ENCODE measurements at places on chromosomes 3 and 15.

GRCh38 chr3:70979983-70980645 lies 603.4 kb downstream of the FOXP1 start:
- DNase-seq: no peak

DNA sequence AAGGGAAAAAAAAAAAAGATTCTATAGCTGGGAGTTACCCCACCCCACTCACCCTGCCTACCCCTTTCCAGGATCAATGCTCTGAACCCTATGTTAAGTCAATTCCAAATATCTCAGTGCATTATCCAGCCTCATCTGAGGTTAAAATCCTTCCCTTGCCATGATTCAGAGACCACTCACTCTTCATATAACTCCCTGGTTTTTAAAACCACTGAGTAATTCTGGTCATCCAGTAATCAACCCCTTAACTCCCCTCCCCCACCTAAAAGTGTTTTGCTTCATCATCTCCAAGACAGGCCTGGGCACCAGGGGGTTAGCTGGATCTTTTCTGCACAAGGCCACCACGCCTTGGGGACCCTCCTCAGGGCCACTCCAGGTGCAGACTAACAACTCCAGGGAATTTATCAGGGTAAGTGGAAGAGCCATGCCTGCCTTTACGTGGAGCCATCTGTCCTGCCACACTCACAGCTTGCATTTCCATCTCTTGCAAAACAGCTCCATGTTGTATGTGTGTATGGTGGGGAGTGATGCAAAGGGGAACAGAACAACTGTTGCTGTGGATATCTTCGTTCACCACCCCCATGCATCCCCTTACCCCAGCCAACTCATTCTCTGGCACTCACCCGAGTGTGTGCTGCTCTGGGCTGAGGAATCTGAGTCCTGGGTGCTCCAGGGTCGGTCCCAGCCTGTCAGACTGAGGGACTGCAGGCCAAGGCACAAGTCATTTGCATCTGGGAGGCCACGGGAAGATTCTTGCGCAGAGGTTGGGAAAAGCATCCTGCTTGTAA lies 30.7 kb upstream of the RPS17 start:
- no peak for DNase-seq

- no peak for DNase-seq
Measured at GRCh38 chr3:15161133-15161532, 44.9 kb upstream of the CAPN7 start.

GRCh38 chr3:197378985-197379718 lies 80.7 kb upstream of the DLG1 start:
- DNase-seq: no peak

GRCh38 chr3:121018917-121019321 lies 110.9 kb downstream of the STXBP5L start:
- DNase-seq: no peak

- no peak for DNase-seq
Measured at GRCh38 chr3:151962912-151963311, 89.5 kb downstream of the SUCNR1 start.

Data from stimulated activated CD4-positive, alpha-beta T cell treated with anti-CD3 and anti-CD28 coated beads, TNF-alpha, amount 100 ng/mL, for 24 hours (primary cell).